Diencephalon (tissue), 1 donor: ENCODE measurements at places on chromosomes 4 and X. TPM values are rescaled to one million over a fixed set of nuclear protein-coding genes. Genes with fewer than 3 reads are reported as not detected.

MAGEA2B gene
- not detected for total RNA-seq

POU4F2 gene
- not detected for total RNA-seq

SYNPO2 gene
- 8.1 TPM for total RNA-seq

BEX5 gene
- 57.9 TPM for total RNA-seq

RAB33A gene
- total RNA-seq, result 22.6 TPM

IL15 gene
- total RNA-seq, result 1.6 TPM

MAGEA10 gene
- not detected for total RNA-seq

STPG2 gene
- 6.2 TPM for total RNA-seq

INTS12 gene
- 37.8 TPM for total RNA-seq

MAGEB1 gene
- total RNA-seq, result not detected

SYP gene
- 273 TPM for total RNA-seq

COL25A1 gene
- 62.1 TPM for total RNA-seq

GPR143 gene
- total RNA-seq, result 3.9 TPM

GATA1 gene
- not detected for total RNA-seq

UGT2A3 gene
- total RNA-seq, result not detected

ATP1B4 gene
- total RNA-seq, result not detected

HEPH gene
- 13.1 TPM for total RNA-seq

VEGFD gene
- total RNA-seq, result 0.46 TPM

TBX22 gene
- total RNA-seq, result 0.23 TPM

RHOXF1 gene
- total RNA-seq, result not detected

ANK2 gene
- total RNA-seq, result 684 TPM

FGF2 gene
- 20.3 TPM for total RNA-seq

RHOXF2 gene
- total RNA-seq, result not detected

GDI1 gene
- total RNA-seq, result 289 TPM

FAM241A gene
- 2.3 TPM for total RNA-seq

CENPVL2 gene
- 6.7 TPM for total RNA-seq

JADE3 gene
- 9.5 TPM for total RNA-seq

ADRA2C gene
- 4.8 TPM for total RNA-seq

EDA2R gene
- 1.2 TPM for total RNA-seq

SGCB gene
- 82.6 TPM for total RNA-seq

OTUD6A gene
- total RNA-seq, result not detected

CCDC158 gene
- 7.2 TPM for total RNA-seq

CCKAR gene
- 4.6 TPM for total RNA-seq

OCIAD2 gene
- 30.2 TPM for total RNA-seq

GPR119 gene
- not detected for total RNA-seq

UGT2B11 gene
- not detected for total RNA-seq

L1CAM gene
- total RNA-seq, result 182 TPM

MAGIX gene
- 2.8 TPM for total RNA-seq

MAGEC3 gene
- total RNA-seq, result 0.23 TPM

NAP1L3 gene
- total RNA-seq, result 164 TPM

CTAG2 gene
- total RNA-seq, result not detected

GAB3 gene
- total RNA-seq, result 1.4 TPM

SMIM10 gene
- total RNA-seq, result 2.1 TPM

ARHGEF9 gene
- total RNA-seq, result 89.3 TPM

HSD17B10 gene
- 35.3 TPM for total RNA-seq
